ENCODE measurements at places on chromosomes 12 and 14.

DNA sequence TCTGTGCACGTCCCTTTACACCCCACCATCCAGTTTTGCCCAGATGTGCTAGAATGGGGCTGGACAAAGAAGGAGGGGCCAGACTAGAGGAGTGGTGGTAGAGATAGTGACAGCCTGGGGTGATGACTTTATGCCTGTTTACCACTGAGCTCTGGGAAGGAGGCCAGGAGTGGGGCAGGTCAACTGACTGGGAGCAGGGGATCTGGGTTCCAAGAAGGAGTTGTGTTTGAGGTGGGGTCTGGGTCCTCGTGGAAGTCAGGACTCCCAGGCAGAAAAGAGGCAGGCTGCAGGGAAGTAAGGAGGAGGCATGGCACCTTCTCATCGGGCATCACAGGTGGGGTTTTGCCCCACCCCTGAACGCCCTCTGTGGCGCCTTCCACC lies 315 bp downstream of the LTB4R2 start:
- DNase-seq = no peak

DNA sequence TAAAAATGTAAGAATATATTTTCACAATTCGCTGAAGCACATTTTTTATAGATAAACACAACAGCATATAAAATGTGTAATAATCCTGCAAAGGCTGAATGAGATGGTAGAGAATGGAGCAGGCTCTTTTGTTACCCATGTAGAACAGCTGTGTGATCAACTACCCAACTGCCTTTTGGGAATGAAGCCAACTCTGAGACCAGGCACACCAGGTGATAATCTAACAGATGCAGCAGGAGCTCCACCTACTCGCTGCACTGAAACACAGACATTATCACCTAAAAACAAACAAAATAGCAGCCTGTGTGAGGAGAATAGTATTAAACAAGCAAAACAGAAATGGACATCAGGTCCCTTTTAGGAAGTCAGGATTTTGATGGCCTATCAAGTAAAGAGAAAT lies 183.3 kb downstream of the CCDC59 start:
- peak; percentile 85 for DNase-seq

DNA sequence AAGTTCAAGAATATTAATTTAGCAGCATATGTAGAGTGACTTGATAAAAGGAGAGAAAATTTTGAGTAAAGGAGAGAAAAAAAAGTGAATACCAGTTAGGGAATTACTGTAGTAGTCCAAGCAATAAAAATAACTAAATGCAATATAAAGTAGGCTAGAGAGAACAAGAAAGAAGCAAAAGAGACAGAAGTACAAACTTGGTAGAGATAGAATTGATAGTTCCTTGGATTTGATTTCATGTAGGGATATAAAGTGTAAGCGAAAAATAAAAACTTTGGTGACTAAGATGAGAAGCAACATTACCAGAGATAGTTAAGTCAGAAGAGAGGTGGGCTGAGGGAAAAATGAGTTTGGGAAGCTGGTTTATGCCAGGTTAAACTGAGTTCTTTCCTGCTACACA lies 252.4 kb downstream of the SEC23A start:
- no peak for DNase-seq

DNA sequence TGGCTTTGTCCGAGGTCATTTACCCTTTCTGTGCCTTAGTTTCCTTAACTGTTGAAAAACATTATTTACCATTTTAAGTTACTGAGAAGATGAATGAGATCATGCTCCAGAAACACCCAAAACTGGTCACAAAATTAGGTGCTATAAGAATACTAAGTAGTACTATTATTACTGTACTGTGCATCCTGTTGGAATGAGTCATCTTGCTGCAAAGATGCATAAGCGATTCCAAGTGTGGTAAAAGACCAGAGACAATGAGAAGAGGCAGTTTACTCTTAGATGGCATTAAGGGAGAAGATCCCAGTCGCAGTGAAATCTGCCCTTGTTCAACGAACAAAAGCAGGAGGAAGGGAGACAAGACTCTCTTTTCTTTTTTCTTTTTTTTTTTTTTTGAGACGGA lies 4.2 kb upstream of the PLEKHA5 start:
- DNase-seq = no peak

GRCh38 chr12:130847112-130847511 lies 8.1 kb upstream of the STX2 start:
- no peak for DNase-seq

- DNase-seq = no peak
These were observed 290.2 kb upstream of the FLRT2 start for GRCh38 chr14:85239791-85240190.

- no peak for DNase-seq
These were observed 462 bp downstream of the KNTC1 start for GRCh38 chr12:122527478-122527944.

DNA sequence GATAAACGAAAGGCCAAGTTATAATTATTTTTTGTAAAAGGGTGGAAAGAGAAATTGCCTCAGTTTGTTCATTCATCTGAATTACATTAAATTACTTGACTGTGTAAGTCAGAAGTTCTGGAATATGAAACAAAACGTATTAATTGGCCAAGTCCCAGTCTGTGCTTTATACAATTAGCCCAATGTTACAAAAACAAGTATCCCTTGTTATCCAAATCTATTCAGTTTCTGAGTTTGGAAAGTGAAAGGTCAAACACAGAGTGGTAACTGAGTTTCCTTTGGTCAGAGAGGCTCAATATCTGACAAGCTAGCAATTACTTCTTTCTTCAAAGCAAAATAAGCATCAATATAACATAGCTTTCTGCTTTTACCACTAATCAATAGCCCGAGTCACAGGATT lies 62.6 kb downstream of the SPPL3 start:
- no peak for DNase-seq

GRCh38 chr12:2963154-2963759 lies 4.1 kb downstream of the TEAD4 start:
- no peak for DNase-seq

DNA sequence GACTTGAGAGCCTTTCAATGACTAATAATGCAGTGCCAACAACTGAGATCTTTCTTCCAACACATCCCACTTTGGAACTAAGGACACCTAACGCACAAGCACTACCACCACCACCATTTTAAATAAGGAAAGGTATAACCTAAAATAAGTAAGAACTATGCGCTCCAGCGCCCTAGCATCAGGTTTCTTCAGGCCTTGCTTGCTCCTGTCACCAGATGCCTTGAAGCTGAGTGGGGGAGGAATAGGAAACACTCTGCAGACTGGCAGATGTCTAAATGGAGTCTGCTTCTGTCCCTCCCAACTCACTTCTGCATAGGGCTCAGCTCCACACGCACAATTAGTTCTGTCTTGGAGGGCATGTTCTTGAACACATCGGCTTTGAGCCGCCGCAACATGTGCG lies 15.1 kb downstream of the CHD4 start:
- no peak for DNase-seq

- DNase-seq = no peak
These were observed 1.8 kb downstream of the JAG2 start for GRCh38 chr14:105166571-105167302.

DNA sequence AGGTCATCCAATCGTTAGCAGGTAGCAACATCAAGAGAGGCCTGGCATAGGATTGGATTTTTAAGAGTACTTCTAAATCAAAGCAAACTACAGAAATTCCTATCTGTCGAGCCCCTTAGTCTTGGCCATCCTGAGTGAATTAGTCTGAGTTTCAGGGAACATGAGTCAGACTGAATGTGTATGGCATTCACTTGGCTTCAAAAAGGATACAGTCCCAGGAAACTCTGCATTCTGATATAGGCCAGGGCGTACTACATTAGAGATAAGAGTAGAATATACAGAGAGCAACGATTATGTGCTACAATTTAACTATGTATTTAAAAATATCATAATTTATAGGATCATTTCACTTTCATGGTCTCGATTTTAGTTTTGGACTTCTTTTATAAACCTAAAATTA lies 242.2 kb downstream of the SOX5 start:
- no peak for DNase-seq

GRCh38 chr12:4477129-4477528 lies 31.5 kb upstream of the FGF6 start:
- DNase-seq = no peak

- no peak for DNase-seq
These were observed 391.4 kb upstream of the SYT1 start for GRCh38 chr12:78473136-78473535.

- DNase-seq = no peak
These were observed 185.8 kb downstream of the DUSP6 start for GRCh38 chr12:89166525-89166934.

DNA sequence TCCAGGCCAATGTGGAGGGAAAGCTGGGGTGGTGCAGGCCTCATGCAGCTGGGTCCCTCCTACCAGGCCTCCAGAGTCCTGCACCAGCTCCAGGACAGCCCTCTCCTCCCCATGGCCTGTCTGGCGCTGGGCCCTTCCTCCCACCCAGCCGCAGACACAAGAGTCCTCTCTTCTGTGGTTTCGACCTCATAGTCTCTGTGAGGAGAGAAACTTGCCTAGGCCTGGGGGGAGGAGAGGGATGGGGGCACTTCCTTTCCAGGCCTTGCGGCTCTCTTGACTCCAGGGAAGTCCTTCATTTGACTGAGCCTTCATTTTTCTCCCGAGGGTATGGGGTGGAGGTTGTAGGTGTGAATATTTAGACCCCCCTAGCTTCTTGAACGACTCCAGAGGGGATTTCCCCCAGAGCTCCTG lies 2.3 kb downstream of the MMP14 start:
- DNase-seq = no peak

DNA sequence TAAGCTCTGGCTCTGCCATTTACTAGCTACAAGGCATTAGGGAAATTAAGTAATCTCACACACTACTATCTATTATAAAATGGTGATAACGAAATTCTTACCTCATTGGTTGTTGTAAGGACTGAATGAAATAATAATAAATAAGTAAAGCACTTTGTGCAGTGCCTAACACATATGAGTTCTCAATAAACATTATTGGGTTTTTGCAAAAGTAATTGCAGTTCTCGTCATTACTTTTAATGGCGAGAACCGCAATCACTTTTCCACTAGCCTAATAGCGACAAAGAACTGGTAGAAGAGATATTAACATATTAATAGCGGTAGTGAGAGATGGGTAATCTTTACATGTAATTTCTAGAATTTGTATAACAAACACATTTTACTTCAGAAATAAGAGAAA lies 9.2 kb downstream of the KRT77 start:
- no peak for DNase-seq

DNA sequence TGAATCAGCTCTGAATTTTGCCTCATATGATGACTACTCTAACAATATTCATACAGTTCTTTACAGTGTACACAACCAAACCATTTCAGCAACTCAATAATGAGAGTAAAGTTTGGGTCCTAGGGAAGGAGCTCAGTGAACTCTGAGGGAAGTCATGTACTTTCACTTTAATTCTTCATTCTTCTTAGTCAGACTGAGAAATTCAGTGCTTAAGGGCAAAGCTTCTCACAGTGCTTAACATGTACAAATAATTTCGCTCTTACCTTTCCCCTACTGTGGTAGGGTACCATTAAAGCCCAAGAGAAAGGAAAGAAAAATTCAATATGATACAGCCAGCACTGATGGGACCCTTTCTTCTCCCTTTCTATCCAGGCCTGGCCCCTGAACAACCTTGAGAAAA lies 435.0 kb downstream of the NELL2 start:
- no peak for DNase-seq

DNA sequence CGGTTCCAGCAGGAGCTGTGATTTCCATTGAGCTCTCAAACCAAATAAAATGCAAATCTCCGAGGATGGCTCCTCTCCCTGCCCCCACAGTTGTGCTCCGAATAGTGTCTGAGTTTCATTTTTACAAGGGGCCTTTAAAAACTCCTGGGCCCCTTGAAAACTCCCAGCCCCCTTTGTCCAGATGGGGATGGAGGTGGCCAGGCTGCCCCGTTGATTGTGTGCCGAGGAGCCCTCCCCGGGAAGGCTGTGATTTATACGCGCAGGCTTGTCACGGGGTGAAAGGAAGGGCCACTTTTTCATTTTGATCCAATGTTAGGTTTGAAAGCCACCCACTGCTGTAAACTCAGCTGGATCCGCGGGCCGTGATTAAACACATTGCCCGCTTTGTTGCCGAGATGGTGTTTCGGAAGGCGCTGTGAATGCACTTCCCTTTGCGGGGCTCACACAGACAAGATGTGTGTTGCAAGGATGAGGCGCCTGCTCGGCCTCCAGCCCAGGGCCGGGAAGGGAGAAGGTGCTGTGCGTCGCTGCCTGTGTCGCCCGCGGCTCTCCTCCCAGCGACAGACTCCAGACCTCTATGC lies 98.8 kb downstream of the TMEM132C start:
- DNase-seq = no peak

GRCh38 chr14:105844047-105844630 lies 317.8 kb downstream of the TMEM121 start:
- no peak for DNase-seq

- no peak for DNase-seq
These were observed 9.9 kb upstream of the LYZ start for GRCh38 chr12:69338120-69338859.

DNA sequence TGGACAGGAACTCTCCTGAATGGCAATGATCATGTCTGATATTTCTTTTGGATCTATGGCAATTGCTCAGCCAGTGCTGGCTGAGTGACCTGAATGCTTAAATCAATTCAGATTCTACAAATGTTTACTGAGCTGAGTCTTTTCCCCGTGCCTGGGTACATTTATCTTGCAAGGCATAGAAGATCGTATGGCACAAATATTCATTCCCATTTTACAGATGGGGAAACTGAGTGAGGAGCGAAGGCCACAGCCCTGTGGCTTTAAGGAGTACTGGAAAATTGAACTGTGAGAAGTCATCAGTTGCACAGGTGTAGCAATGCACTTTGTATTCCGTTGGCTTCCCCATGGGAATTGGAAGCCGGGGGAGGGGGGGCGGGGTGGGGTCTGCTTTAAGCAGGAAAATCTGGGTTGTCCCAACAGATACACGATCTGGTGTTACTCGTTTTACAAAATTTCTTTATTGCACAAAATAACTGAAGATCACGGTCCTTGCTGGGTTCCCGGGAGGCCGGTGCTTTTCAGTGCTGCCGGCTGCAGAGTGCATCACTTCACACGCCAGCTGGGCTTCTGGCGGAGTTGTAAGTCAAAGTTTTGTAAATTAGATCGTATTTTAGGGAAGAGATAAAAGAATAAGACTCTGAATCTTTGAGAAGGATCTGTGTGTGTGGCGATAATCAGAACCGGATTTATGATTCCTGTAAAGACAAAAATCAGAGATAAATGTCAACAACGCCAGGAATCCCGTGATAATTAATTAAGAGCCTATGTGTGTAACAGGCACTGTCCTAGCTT lies 75.0 kb upstream of the MAP1LC3B2 start:
- DNase-seq = no peak
